ENCODE measurements at places on chromosomes 4 and X. TPM values are rescaled to one million over a fixed set of nuclear protein-coding genes. Genes with fewer than 3 reads are reported as not detected.

Gene TLR7
- 0.92 TPM for total RNA-seq

- no peak for DNase-seq
Measured at GRCh38 chrX:150902434-150903109, 4.1 kb upstream of the CD99L2 start.

DNA sequence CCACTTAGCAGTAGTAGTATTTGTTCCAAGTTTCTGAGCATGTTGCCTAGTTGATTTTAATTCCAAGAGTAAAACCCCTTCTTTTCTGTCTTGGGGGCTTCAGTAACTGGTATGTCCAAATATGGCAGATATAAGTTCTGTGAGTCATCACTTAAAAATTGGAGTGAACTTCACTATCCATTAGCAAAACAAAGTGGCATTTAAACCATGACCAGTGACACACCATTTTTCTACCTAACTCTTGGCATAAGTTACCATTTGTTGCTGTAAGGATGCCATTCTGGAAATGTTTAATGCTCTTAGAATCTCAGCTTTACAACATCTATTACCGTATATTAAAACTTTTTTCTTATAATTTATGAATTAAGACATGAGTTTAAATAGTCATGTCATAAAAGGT is 102.0 kb downstream of the CBR4 start:
- no peak for DNase-seq

GRCh38 chr4:54395013-54395527 is 166.0 kb downstream of the PDGFRA start:
- no peak for DNase-seq

- DNase-seq, result no peak
Measured at GRCh38 chrX:78102091-78102490, 2.0 kb upstream of the PGK1 start.

Gene TMPRSS11E
- not detected for total RNA-seq

GRCh38 chr4:184021389-184021788 is 116.3 kb downstream of the STOX2 start:
- DNase-seq, result no peak

DNA sequence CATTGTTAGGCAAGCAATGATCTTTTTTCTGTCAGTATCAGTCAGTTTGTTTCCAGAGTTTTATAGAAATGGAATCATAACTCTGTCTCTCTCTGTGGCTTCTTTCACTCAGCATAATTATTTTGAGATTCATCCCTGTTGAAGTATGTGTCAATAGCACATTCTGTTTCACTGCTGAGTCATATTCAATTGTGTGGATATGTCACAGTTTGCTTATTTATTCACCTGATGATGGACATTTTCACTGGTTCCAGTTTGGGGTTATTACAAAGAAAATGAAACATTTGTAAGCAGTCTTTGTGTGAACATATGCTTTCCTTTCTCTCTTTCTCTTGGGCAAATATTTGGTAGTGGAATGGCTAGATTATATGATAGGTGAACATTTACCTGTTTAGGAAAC is 10.2 kb upstream of the ZNF718 start:
- no peak for DNase-seq

- DNase-seq, result no peak
Measured at GRCh38 chrX:132671229-132671641, 182.4 kb upstream of the MBNL3 start.

- DNase-seq, result no peak
Measured at GRCh38 chr4:145720656-145721055, 40.7 kb downstream of the C4orf51 start.

Gene PABPC5
- total RNA-seq, result 0.67 TPM

Gene MGARP
- total RNA-seq, result 0.81 TPM

DNA sequence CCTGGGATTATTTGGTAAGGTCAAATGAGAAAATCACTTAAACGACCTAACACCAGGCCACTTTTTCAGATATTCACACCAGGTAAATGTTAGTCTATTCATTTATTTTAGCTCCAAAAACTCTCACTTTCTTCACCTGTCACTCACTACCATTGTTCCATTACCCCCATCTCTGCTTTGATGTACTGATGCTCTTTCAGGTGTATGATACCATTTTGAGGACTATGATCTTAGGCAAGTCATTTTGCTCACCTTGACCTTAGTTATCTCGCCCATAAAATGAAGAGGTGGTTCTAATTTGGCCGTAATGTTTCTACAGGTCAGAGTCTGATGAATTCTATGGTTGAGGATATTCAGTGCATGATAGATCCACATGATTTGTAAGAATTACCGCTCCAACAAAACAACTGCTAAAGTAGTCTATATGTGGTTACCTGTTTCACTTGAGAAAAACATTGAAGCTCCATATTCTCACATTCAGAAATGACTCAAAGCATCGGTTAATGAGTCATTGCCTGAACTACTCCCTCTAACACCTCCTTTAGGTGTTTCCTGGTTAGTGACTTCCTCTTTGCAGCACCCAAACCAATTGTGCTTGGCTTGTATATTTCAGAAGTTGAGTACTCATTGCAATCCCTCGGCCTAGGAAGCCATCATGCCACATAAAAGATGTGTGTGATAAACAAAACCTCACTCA is 4.5 kb downstream of the DTHD1 start:
- DNase-seq, result no peak

DNA sequence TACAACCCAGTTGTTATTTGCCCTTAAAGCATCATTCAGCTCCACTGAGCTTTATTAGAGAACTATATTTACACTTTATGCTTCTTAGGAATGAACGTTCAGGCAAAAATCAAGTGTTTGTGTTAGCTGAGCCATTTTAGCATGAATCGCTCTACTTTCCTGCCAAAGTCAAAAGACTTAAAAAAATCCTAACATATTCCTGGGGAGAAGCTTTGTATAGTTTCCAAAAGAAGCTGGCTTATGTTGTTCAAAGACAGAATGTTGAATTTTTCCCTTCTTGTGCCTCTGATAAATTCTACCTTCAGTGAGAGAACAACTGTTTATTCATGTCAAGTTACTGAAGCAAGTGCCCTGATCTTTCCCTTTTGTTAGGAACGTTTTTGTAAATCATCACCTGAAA is 771.5 kb upstream of the HS3ST1 start:
- DNase-seq, result no peak

- no peak for DNase-seq
Measured at GRCh38 chrX:13232484-13232883, 87.4 kb downstream of the ATXN3L start.

DNA sequence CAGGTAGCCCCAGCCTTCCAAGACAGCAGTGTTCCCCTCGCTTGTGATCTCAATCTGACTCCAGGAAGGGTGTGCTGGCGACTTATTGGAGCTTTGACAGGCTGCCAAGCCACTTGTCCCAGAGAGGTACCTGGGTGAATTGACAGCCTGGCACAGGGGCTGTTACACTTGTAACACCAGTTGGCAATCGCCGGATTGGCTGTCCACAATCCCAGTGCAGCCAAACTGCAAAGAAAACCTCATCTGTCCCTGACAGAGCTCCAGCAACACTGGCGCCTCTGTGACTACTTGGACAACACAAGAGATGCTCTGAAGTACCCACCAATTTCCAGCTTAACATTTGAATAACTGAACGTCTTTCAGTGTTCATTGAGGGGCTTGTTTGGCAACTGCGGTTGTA is 76.8 kb upstream of the PRPS1 start:
- no peak for DNase-seq

DNA sequence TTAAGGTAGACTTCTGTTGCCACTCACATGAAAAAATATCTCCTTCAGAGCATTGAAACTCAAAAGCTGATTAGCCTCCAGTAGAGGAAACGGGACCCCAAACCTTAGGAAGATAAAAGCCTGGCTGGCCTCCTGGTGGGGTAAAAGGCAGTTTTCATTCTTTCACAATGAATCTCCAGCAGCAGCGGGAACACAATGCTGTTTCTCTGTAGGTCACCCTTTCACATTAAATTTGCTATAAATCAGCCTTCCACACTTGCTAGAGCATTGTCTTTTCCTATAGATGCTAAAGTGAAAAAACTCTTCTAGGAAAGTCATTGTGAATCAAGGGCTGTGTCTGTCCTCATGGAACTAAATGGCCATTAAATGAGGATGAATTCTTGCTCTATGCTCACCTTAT is 207.3 kb upstream of the MAGEB2 start:
- DNase-seq, result no peak

Gene RAB33A
- total RNA-seq, result 1.2 TPM

- no peak for DNase-seq
Measured at GRCh38 chr4:46249516-46249915, 125.7 kb upstream of the GABRG1 start.

GRCh38 chrX:40100141-40100536 is 2.4 kb upstream of the BCOR start:
- no peak for DNase-seq

GRCh38 chr4:76188149-76188548 is 25.5 kb downstream of the SCARB2 start:
- no peak for DNase-seq

Gene SLC9A7
- total RNA-seq, result 1.0 TPM

DNA sequence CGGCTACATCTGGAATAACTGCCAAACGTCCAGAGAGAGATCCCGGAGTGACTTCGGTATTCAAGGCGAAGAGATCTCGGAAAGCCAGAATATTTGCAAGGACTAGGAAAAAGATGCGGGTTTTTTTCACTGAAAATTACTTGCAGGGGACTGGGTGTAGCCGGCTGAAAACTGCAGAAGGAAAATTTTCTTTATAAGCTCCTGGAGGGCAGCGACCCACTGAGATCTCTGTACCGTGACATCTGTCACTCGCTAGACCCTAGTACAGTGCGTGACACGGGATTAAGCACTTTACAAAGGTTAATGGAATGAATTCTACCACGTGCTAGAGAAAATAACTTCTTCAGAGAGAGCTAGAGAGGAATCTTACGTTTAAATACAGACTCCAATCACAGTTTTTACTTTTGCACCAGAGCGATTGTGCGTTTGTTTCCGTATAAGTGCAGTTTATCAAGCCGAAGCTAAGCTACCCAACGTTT is 1.1 kb upstream of the LCORL start:
- no peak for DNase-seq

Gene PNMA6F
- not detected for total RNA-seq

- DNase-seq, result no peak
Measured at GRCh38 chr4:150141756-150142155, 63.5 kb downstream of the DCLK2 start.

DNA sequence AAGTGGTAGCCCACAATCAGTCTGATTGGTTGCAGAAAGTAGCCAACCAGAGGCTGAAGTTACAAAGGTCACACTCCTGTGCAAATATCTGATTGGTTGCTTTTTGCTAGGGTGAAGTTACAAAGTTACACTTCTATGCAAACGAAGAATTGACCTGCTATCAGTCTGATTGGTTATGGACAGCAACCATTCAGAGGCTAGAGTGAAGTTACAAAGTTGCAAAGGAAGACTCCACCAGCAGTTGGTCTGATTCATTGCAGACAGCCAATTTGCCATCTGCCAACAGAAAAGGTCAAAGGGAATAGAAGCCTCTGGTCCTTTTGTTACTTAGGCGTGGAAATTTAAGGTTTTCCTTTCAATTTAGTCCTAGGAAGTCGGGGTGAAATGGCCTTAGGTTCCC is 377.7 kb downstream of the PRDM5 start:
- no peak for DNase-seq

DNA sequence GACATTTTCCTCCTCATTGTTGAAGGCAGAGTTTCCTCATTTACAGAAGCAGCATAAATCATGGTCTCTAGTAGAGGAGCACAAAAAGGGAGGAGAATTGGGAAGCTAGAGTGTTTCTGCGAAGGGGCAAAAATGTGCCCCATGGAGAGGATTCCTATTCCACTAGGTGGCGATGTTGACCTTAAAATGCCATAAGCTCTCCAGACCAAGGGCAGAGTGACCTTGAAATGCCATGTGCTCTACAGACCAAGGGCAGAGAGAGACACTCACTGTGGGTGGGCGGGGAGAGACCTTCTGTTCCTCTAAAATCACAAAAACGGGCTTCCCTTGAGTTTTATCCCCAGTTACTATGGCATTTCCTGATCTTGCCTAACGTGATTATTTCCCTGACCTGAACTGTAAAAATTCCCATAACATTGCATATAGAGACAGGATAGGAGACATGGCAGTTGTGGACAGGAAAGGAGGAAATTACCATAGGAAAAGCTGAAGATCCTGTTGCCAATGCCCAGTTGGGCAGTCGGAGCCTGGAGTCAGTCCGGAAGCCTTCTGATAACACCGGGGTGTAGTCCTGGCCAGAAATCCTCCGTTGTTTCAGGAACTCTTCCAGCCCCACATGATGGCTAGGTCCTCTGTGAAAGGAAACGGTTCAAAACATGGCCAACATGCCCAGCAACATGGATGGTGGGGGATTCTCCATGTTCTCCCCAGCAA is 567.7 kb downstream of the MAGEB5 start:
- DNase-seq, result no peak

Gene F8A2
- total RNA-seq, result not detected

GRCh38 chr4:78772526-78773091 is 3.5 kb upstream of the BMP2K start:
- DNase-seq, result no peak

Gene IDH3G
- 68.5 TPM for total RNA-seq

- DNase-seq, result no peak
Measured at GRCh38 chrX:16953606-16954211, 7.3 kb downstream of the REPS2 start.

GRCh38 chr4:154344686-154345085 is 146.9 kb downstream of the DCHS2 start:
- DNase-seq, result no peak

GRCh38 chr4:103773691-103774231 is 54.0 kb upstream of the TACR3 start:
- no peak for DNase-seq

Gene GAGE12F
- total RNA-seq, result not detected

GRCh38 chr4:11418610-11419009 is 10.1 kb downstream of the HS3ST1 start:
- no peak for DNase-seq

DNA sequence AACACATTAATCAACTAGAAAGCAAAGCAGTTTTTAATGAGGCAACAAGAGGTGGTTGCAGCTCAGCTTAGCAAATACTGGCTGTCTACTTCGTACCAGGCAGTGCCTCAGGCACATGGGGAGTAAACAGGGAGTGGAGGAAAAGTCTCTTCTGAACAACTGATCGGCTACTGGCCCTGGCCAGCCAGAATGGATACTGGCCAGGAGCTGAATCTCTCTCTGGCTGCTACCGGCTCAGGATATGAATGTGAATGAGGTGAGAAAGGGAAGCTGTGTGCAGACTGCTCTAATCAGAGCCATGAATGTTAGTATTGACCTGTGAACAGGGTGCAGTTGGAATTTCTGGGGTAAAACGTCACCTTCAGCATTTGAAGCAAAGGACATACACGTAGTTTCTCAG is 77.3 kb downstream of the STK32B start:
- no peak for DNase-seq

Gene FAT4
- 18.6 TPM for total RNA-seq

Data from cardiac septum (tissue), 1 donor.